Effector CD4-positive, alpha-beta T cell (primary cell): ENCODE measurements at places on chromosomes 7 and 10.

DNA sequence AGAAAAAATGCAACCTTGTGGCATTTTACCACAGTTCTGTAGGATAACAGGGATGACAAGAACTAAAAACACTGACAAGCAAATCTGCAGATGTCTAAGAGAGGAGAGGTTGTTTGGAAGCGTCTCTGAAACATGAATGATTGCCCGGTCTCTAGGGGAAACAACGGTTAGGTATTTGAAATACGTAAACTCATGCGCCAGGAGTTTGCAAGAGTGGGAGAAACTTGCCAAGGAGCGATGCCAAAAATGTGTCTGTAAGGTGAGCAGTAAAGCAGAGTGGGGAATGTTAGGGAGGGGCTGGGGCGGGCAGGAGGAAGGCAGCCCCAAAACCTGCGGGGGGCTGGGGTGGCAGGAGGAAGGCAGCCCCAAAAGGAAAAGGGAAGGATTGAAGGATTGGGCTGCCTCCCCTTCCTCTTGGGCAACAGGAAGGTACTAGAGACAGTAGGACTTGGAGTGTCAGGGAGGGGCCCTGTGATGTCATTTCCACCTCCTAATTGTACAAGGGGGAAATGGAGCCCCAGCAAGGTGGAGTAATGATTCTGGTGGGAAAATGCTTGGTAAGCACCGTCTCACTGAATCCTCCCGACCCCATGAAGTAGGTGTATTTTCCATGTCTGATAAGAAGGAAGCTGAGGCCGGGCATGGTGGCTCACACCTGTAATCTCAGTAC lies 33.2 kb upstream of the PLEKHA1 start:
- DNase-seq = no peak

- DNase-seq = no peak
Observed at GRCh38 chr7:105136221-105136620, 122.2 kb downstream of the KMT2E start.

- no peak for DNase-seq
Observed at GRCh38 chr10:11189582-11190376, 172.1 kb downstream of the CELF2 start.

DNA sequence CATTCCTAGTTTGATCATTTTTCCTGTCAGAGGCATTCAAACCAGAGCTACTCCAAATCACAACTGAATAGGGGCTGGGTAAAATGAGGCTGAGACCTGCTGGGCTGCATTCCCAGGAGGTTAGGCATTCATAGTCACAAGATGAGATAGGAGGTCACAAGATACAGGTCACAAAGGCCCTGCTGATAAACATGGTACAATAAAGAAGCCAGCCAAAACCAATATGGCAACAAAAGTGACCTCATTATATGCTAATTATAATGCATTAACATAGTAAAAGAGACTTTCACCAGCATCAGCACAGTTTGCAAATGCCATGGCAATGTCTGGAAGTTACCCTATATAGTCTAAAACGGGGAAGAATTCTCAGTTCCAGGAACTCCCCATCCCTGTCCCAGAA lies 37.3 kb downstream of the TWIST1 start:
- DNase-seq = no peak

- no peak for DNase-seq
Observed at GRCh38 chr10:95384011-95384704, 93.4 kb upstream of the PDLIM1 start.

DNA sequence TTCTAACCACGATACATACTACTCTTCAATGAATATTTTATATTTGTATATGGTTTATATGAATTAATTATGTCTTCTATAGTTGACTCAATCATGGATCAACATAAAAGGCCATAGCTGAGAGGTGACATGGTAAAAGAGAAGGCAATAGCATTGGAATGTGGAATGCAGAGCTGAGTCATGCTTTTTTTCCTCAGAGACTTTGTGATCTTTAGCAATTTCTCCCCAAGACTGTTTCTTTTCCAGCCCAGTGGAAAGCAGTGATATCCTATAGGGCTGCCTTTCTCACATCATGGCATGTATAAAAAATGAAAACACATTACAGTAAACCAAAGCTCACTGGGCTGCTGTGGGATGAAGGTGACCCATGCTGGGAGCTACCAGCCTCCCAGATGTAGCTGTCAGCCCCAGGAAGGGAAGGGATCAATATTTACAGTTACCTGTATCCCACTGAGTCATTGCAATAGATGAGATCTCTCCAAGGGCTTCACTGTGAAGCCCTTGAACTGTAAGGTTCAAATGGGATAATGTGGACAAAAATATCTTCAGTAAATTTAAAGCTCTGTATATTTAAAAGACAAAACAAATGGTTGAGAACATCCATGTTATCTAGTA lies 30.2 kb downstream of the SLC39A12 start:
- no peak for DNase-seq

GRCh38 chr7:23470330-23471105 lies at the start of gene IGF2BP3:
Gene IGF2BP3 (minus strand): TSS chr7:23470491. CDS start chr7:23470110, 381 bp downstream.
- no peak for DNase-seq

- DNase-seq = no peak
Observed at GRCh38 chr10:94327649-94328048, 35.1 kb downstream of the NOC3L start.

DNA sequence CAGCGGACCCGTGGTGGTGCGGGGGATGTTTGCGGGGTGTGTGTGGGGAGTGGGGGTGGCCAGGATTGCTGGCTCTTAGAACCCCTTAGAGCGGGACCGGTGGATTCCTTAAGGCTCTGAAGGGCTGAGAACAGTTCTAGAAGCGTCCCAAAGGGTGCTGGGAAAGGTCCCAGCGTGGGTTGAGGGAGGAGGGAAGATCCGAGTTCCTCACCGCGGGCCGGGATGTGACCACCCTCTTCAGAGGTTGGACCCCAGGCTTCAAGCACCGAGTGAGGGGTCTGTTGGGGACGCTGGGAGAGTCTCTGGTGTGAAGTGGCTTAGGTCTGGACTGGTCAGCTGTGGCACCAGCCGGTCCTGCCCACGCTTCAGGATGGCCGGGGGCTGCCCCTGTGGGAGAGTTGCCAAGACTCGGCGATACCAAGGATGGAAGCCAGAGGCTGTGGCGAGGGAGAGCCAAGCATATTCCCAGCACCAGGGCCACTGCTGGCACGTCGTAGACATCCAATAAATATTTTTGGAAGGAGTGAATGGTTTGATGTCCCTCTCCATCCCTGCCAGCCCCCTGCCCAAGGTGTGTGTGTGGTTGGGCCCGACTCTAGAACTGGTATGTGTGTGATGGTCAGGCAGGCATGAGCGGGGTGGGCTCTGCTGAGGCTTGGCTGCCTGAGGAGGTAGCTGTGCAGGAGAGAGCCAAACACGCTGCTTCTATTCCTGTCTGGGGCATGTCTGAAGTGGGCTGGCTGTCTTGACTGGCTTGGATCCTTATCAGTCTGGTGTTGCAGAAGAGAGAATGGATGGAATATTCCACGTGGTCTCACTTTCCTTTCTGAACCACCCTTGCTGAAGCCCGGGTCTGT lies 19.2 kb downstream of the ZNF775 start:
- DNase-seq = no peak

DNA sequence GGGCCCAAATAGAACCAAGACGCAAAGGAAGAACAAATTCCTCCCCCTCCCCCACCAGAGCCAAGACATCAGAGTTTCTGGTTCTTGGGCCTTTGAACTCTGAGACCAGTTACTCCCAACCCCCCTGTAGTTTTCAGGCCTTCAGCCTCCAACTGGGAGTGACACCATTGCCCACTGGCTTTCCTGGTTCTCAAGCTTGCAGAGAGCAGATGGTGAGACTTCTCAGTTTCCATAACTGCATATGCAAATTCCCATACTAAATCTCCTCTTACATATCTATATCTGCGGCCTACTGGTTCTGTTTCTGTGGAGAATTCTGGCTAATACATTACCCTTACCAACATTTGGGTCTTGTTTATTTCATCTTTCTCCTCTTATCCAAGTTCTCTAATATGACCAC lies 762.9 kb downstream of the GRM8 start:
- DNase-seq = no peak

DNA sequence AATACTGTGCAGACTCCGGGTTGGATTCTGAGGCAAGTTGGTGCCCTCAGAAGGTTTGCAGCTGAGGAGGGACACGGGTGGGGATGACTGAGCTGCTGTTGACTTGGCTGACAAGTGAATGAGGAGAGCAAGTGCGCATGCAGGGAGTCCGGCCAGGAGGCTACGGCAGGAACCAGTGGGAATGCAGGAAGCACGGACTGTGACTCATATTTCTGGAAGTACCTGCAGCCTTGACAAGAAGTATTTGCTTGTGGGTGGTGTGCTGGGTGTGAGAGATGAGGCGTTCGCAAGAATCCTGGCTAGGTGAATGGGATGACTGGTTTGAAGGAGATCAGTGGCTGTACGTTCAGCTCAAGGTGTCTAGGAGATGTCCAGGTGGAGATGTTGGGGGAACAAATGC lies 30.8 kb upstream of the FXYD4 start:
- no peak for DNase-seq

DNA sequence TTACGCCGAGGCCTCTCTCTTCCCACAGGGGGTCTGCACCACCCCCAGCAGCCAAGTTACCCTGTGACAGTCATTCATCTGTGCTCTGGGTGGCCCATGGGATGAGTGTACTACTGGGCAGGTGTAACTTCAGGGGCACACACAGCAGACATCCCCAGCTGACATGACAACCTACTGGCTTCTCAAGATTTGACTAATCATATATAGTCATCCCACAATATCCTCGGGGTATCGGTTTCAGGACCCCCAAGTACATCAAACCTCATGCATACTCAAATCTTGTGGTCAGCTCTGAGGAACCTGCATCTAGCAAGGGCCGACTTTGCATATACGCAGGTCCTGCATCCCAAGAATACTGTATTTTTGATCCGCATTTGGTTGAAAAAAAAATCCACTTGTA lies 336.9 kb upstream of the C7orf33 start:
- no peak for DNase-seq

DNA sequence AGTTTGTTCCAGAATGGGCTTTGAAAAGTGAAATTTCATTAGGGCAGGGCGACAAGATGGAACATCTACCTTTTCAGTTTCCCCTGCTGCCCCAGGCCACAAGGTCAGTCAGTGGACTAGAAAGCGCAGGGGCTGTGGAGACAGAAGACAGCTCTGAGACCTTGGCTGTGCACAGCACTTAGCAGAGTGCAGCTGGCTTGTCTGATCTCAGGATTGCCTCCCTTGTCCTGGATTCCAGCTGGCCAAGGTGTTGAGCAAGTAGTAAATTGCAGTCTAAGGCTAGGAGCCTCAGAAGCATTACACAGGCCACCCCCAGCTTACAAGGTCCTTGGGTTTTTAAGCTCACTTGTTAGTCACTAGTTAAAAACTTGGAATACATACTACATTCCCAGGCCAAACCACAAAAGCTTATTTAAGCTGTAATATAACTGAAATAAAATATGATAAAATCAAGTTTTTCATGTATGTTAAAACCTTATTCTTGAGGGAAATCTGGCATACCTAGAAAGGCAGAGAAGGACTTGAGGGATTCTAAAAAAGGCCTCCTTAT lies 67.3 kb upstream of the NPY start:
- no peak for DNase-seq

DNA sequence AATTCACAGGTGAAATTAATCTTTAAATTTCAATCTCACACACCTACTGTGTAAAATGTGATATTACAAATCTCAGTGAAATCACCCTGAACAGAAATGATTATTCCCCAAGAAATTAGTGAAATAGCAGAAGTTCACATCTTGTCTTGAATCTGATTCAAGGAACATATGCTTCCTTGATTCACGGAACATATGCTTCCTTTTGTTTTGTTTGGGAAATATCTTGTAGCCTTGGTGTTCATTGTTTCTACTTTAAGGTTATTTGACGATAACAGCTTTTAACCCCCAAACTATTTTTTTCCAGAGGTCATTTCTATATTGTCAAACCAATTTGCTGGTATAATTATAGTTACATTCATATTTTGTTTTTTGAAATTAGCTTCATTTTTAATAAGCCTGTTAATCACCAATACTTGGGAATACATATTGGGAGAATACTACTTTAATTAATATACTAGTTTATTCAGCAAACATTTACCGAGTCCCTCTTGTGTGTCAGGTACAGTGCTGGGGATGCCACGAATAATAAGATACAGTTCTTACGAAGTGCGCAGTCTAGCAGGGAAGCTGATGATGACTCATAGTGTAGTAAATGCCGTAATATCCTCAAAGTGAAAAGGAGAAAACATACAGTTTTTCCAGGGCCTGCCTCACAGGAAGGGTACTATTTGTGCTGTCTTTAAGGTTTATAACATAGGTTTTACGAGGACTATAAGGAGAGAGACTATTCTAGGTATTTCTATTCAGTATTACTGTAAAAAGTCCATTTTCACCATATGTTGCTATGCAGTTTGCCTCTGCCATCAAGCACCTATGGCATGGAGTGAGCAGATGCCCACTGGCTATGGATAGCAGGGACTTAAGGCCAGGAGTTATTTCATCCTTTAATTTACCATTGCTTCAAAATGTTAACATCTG lies 32.5 kb downstream of the PRKAR2B start:
- DNase-seq = no peak

DNA sequence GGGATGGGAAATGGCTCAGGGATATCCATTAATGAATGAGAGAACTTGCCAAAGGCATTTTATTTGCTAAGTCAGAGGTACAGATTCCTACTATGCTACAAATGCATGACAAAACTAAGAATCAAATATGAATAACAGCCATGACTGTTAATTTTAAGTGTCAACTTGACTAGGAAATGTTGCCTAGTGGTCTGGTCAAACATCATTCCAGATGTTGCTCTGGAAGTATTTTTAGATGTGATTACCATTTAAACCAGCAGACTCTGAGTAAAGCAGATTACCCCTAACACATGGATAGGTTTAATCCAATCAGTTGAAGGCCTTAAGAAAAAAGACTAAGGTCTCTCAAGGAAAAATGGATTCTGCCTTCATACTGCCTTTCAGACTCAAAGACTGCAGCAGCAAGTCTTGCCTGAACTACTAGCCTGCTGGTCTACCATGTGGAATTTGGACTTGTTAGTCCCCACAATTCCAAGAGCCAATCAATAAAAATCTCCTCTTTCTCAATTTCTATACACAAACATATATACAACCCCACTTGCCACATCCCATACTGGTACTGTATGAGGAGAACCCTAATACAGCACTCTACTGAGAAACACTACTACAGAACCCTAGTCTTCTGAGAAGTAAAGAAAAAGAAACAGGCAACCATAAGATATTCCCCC lies 119.1 kb downstream of the NRBF2 start:
- no peak for DNase-seq

GRCh38 chr7:139016931-139017511 lies 18.8 kb downstream of the ZC3HAV1L start:
- DNase-seq = peak; percentile 37

- no peak for DNase-seq
Observed at GRCh38 chr10:132054564-132054963, 11.2 kb upstream of the JAKMIP3 start.

GRCh38 chr10:1543596-1543995 lies 193.7 kb downstream of the ADARB2 start:
- DNase-seq = no peak

- no peak for DNase-seq
Observed at GRCh38 chr7:28700790-28701203, 257.3 kb downstream of the TRIL start.

GRCh38 chr7:18421297-18422002 lies 74.1 kb upstream of the HDAC9 start:
- DNase-seq = no peak

GRCh38 chr10:124701881-124702656 lies 42.1 kb downstream of the FAM53B start:
- peak; percentile 27 for DNase-seq

GRCh38 chr10:35458500-35459448 lies 122.5 kb downstream of the CCNY start:
- DNase-seq = no peak
